Mammary epithelial cell (primary cell): ENCODE measurements at places on chromosomes 11 and 22. TPM values are rescaled to one million over a fixed set of nuclear protein-coding genes. Genes with fewer than 3 reads are reported as not detected.

- peak; percentile 81 for DNase-seq
Measured at GRCh38 chr11:72821920-72822799, 7.9 kb downstream of the ATG16L2 start.

DNA sequence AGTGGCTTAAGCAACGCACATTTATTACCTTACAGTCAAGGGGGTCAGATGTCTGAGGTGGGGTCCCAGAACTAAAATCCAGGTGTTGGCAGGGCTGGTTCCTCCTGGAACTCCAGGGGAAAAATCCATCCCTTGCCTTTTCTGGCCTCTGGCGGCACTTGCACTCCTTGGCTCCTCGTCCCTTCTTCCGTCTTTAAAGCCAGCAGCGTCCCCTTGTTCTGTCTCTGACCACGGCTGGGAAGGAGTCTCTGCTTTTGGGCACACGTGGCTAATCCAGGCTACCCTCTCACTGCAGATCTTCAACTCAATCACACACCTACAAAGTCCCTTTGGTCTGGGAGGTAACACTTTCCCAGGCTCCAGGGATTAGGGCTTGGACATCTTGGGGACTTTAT lies 73.5 kb upstream of the WNT7B start:
- DNase-seq: no peak

- no peak for DNase-seq
Measured at GRCh38 chr11:30595934-30596333, 9.8 kb upstream of the MPPED2 start.

DNA sequence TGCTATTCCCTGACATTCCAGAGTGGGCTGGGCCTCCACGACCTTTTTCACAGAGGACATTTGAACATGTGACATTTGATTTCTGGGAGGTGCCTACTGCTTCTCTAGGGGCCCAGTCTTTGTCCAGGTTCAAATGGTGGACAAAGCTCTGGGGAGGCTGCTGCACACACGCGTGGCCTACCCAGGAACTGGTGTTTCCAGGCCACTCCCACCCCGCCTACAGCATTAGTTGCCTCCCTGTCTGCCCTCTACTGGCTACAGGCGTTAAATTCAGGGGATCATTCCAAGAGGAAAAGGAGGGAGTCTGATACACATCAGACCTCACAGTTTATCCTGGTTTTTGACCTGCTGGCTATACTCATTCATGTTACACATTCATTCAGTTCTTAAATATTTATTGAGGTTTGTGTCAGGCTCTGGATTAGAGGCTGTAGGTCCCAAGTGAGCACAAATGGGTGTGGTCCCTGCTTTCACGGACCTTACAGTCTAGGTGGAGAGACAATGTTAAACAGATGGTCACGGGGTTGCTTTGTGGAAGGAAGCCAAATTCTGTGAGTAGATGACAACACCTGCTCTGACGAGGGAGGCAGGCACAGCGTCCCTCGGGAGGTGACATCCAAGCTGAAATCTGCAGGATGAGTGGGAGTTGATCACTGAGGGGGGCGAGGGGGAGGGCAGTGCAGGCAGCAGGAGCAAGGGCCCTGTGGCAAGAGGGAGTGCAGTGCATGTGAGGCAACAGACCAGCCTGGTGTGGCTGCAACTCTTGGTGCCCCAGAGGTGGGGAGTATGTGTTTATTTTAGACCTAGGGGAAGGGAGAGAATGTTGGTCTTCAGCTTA lies 11.8 kb downstream of the TUB start:
- DNase-seq: peak; percentile 48

DNA sequence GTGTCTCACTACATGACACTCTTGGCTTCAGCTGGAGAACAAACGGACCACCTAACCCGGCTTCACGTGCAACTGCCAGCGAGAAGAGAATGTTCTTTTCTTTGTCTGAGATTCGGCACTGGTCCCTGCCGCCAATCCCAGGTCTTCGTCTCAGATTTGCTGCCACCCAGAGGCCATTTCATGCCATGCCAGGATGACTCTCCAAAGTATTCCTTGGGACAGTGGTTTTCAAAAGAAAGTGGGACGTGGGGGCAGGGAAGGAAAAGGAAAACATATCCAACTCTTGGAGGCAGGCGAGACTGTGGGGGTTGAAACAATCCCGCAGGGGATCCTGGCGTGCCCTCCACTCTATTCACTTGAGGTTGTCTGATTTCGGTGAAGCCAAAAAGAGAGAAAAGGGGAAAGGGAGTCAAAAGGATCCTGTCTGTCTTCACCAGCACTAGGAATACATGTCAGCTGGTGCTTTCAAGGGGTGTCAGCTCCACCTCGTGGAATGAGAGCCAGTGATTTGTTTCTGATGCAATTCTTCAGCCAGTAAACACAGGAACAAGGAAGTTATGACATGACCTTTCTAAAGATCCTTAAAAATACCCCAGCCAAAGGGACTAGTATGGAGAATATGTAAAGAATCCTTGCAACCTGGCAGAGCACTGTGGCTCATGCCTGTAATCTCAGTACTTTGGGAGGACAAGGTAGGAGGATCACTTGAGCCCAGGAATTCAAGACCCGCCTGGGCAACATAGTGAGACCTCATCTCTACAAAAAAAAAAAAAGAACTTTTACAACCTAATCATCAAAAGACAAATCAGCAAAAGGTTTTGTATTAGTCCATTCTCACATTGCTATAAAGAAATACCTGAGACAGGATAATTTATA lies 41.0 kb upstream of the APLNR start:
- DNase-seq: peak; percentile 64

GRCh38 chr11:75315439-75315805 lies 36.0 kb downstream of the ARRB1 start:
- DNase-seq: no peak

DNA sequence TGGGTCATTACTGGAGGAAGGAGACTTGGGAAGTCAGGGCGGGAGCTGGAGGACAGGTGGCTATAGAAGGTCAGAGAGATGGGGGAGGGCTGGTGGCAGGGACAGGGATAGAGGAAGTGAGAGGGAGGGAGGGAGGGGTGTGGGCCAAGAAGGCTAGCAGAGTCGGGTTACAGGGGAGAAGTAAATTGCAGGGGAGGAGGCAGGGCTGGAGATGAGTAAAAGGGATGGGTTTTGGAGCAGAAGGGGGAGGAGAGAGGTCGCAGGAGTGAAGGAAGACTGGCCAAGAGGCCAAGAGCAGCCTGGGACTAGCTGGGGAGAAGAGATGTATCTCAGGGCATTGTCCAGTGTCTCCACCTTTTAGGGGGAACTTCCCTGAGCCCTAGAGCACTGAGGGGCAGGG lies 33.0 kb downstream of the LRRC10B start:
- no peak for DNase-seq

DNA sequence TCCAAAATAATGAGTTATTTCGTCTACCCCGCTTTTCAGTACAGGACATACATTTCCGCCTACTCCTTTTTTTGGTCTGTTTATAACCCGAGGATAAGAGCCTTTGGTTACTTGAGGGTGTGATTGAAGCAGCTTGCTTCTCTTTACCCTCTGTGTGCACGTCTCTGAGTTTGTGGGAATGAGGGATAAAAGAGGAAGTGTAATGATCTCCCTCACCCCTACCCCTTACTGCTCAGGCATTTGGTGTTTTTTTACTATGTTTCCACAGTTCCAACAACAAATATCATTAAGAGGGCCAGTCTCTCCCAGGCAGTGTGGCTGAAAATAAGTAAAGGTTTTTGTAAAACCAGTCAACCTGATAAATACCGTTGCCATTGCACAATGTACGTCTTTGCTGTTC lies 83.2 kb upstream of the GAL start:
- no peak for DNase-seq

- no peak for DNase-seq
Measured at GRCh38 chr11:122653916-122654585, 1.5 kb upstream of the UBASH3B start.

- no peak for DNase-seq
Measured at GRCh38 chr11:112655371-112655770, 305.8 kb upstream of the NCAM1 start.

DNA sequence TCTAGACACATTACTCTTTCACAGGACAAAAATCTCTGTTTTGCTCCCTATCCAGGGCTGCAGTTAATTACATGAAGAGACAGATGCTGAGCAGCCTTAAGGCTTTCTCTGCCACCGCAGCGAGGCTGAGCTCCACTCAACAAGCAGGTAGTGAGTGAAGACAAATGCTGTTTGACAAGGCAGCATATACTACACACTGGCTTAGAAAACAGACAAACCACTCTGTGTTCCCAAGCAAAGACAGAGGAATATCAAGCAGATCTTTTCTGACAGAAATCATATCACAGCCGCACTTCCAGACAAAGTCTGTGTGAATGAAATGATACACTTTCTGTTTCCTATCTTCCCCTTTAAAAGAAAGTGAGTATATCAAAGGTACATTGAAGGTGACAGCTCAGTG lies 368.1 kb downstream of the DCDC1 start:
- DNase-seq: no peak

The HTR3B gene
- total RNA-seq: not detected

The PGA5 gene
- total RNA-seq: not detected

The RAB38 gene
- 87.7 and 128 TPM in 2 replicates for total RNA-seq

The TSPAN18 gene
- total RNA-seq: not detected in 2 replicates

The IRF7 gene
- 4.4 TPM in 2 replicates for total RNA-seq
